Prostate gland (tissue), 2 donors: ENCODE measurements at places on chromosomes 1 and 21. TPM values are rescaled to one million over a fixed set of nuclear protein-coding genes. Genes with fewer than 3 reads are reported as not detected.

The CELA2B gene
- total RNA-seq: not detected

The FCRL5 gene
- not detected for total RNA-seq

The LRRC71 gene
- total RNA-seq: 3.7 TPM

The PLA2G5 gene
- 8.7 TPM for total RNA-seq

The NCF2 gene
- total RNA-seq: 5.6 TPM

DNA sequence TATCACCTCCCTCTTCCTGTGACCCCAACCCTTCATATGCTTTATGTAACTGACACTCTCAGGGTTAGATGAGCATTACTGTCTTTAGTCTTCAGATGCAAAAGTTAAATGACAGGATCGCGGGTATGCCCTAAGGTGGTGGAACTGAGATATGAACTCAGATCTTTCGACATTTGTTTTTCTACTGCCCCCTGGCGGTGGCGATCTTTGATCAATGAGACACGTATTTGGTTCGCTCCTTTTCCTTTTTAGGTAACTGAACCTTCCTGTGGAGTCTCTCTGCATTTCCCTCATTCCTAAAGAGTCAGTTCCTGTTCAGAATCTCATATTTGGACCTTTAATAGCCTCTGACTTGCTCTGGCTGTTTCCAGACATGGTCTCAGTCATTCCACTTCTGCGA is 47.8 kb upstream of the ZP4 start:
- no peak for DNase-seq
- H3K4me3 ChIP-seq: no peak overlapping the region
- H3K27ac ChIP-seq: no peak overlapping the region
- no peaks in the 10 kb centered on the region for H3K4me1 ChIP-seq
- H3K27me3 ChIP-seq: no peaks in the 10 kb centered on the region

DNA sequence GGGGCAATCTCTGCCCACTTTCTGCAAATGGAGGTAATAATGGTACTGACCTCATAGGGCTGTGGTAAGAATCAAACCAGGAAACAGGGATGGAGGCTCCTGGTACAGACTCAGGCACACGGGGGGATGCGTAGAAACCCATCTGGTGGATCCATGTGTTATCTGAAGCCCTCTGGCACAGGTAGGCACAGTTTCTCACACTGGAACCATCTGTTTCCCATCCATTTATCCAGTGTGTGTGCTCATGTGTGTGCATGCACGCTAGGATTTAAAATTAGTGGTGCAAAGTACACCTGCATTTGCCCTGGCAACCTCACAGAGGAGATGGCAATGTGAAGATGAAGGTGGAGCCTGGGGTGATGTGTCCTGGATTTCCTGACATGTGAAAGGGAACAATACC is 103.3 kb downstream of the RAVER2 start:
- H3K27me3 ChIP-seq: no peaks in the 10 kb centered on the region
- H3K4me3 ChIP-seq: no peak overlapping the region
- no peak overlapping the region for H3K27ac ChIP-seq
- no peak for DNase-seq
- H3K36me3 ChIP-seq: no peaks in the 10 kb centered on the region

The IL10 gene
- not detected for total RNA-seq

The ARHGEF16 gene
- total RNA-seq: 25.2 TPM

DNA sequence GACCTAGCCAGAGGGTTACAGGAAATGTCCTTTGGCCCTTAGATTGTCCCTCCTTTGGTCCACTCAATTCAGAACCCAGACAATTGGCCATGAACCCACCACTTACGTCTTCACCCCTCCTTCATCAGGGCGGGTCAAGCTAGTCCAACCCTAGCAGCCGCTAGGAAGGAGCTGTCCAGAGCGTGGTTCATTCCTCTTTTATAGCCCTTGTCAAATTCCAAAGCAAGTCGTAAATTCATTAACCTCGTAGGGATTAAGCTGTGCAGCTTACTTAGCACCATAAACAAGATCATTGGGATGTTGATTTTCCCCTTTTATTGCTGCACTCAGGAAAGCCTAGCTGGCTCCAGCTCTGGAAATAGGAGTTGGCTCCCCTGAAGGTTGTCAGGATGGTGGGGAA is 90.1 kb downstream of the TMEM53 start:
- DNase-seq: peak; percentile 8
- H3K27ac ChIP-seq: no peak overlapping the region
- H3K27me3 ChIP-seq: no peaks in the 10 kb centered on the region
- H3K4me1 ChIP-seq: peaks cover 5% of the 10 kb centered on the region

- no peaks in the 10 kb centered on the region for H3K27me3 ChIP-seq
- H3K4me1 ChIP-seq: no peaks in the 10 kb centered on the region
- no peak for DNase-seq
- H3K4me3 ChIP-seq: no peak overlapping the region
Observed at GRCh38 chr21:25569711-25570110, 37.6 kb downstream of the MRPL39 start.

The TMEM39B gene
- total RNA-seq: 15.4 TPM

DNA sequence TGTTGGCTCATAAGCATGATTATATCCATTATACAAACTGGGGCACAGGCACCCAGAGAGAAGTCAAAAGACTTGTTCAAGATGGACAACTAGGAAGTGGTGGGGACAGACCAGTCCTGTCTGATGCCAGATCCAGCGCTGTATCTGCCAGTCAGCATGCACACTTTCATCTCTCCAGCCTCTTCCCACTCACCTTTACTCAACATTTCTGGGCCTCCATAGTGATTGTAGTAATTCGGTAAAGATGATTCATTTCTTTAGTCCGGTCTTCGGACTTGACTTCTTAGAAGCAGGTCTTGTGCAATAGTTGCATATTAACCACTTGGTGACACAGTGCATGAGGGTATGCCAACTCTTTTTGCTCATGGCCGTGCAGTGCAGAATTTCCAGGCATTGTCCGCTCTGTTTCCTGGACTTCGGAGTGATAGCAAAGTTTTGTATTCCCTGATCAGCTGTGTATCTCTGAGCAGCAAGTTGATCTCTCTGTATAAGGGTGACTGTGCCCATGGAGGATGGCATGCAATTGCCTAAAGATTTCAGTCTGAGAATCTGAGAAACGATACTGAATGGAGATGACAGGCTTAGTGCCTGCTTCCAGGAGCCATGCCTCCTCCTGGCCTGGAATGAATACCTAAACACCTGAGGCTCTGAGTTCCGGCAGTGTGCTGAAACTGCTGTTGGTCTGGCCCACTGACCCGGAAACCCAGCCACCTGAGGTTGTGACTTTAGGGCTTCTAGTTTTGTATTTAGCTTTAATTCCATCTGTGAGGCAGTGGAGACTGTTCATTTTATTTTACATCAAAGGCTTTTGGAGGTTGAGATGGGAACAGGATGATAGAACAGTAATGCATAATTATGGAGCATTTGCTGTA is 39.0 kb downstream of the GALNT2 start:
- H3K27me3 ChIP-seq: no peaks in the 10 kb centered on the region
- H3K27ac ChIP-seq: peak overlapping the region; percentile 60
- H3K4me1 ChIP-seq: peaks cover 13% of the 10 kb centered on the region
- no peaks in the 10 kb centered on the region for H3K36me3 ChIP-seq

The RAB42 gene
- 1.9 TPM for total RNA-seq

GRCh38 chr1:8512504-8512903 is 194.6 kb downstream of the SLC45A1 start:
- DNase-seq: no peak
- H3K27me3 ChIP-seq: no peaks in the 10 kb centered on the region
- H3K4me1 ChIP-seq: peaks cover 8% of the 10 kb centered on the region
- no peak overlapping the region for H3K27ac ChIP-seq

The DENND2D gene
- total RNA-seq: 25.4 TPM

The OR2T2 gene
- total RNA-seq: not detected

The MLLT11 gene
- 0.64 TPM for total RNA-seq

The S100A7 gene
- not detected for total RNA-seq

DNA sequence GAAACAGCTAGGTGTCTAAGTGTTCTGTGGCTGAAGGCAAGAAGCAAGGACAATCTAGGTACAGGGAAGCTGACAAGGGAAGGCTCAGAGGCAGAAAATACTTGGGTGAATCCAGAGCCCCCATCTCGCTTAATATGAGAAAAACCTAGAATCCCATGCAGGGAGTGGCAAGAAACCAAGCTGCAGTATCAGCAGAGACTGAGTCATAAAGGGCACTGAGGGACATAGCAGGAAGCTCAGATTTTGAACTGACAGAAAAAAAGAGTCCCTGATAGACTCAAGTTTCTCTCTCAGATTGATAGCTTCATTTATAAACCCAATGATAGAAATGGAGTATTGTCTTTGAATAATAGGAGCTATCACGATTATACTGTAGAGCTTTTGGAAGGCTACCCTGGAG is 77.3 kb upstream of the KCNJ15 start:
- H3K4me1 ChIP-seq: no peaks in the 10 kb centered on the region
- DNase-seq: no peak
- no peak overlapping the region for H3K27ac ChIP-seq
- H3K4me3 ChIP-seq: no peak overlapping the region
- no peaks in the 10 kb centered on the region for H3K36me3 ChIP-seq

The NEXN gene
- total RNA-seq: 14.1 TPM

GRCh38 chr1:200090252-200091159 is 63.0 kb downstream of the NR5A2 start:
- H3K36me3 ChIP-seq: no peaks in the 10 kb centered on the region
- no peak overlapping the region for H3K4me3 ChIP-seq
- no peak overlapping the region for H3K27ac ChIP-seq
- DNase-seq: no peak

DNA sequence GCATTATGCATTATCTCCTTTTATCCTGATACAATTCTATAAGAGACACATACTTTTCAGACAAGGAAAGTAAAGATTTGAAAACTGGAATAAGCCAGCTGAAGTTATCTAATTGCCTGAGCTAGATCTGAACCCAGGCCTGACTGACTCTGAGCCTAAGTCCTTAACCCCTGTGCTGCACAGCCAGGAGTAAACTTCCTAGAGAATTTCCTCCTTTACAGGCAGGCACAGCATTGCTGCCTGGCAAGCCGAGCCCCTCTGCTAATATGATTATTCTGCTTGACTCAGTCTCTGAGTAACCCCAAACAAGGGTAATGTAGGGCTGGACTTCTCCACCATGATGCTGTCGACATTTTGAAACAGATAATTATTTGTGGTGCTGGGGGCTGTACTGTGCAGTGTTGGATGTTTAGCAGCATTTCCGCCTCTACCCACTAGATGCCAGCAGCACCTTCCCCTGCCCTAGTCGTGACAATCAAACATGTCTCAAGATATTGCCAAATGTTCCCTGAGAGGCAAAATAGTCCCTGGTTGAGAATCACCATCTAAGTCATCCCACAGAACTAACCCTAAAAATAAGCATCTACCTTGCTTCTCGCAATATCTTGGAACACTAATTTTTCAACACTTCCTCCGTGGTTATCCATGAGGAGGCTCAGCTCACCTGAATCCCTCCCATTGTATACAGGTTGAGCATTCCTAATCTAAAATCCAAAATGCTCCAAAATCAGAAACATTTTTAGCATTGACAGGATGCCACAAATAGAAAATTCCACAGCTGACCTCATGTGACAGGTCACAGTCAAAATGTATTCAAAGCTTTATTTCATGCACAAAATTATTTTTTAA is 18.5 kb downstream of the CAMK1G start:
- no peaks in the 10 kb centered on the region for H3K4me1 ChIP-seq
- peak; percentile 22 for DNase-seq
- no peaks in the 10 kb centered on the region for H3K36me3 ChIP-seq
- no peak overlapping the region for H3K4me3 ChIP-seq
- no peaks in the 10 kb centered on the region for H3K27me3 ChIP-seq

GRCh38 chr1:37752213-37752582 is 12.7 kb downstream of the EPHA10 start:
- peak overlapping the region; percentile 27 for H3K4me3 ChIP-seq
- H3K36me3 ChIP-seq: no peaks in the 10 kb centered on the region
- H3K27ac ChIP-seq: no peak overlapping the region
- H3K4me1 ChIP-seq: no peaks in the 10 kb centered on the region
- no peak for DNase-seq

DNA sequence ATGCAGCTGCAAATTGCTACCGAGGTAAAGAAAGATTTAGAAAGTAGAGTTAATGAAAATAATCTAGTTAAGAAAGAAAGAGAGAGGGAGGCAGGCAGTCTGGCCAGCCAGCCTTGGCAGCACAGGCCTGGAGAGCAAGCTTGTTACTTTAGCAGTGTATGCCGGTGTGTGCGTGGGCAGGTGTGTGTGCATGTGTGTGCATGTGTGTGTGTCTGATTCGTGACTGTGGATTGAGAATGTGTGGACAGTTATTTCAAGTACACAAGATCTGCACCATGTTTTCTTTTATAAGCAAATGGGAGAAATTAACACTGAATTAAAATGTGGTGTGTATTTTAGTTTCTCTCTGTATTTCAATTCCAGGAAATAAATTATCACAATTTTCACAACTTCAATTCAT is 211.6 kb downstream of the DSCAM start:
- no peaks in the 10 kb centered on the region for H3K36me3 ChIP-seq
- no peak overlapping the region for H3K4me3 ChIP-seq
- no peaks in the 10 kb centered on the region for H3K4me1 ChIP-seq
- H3K27me3 ChIP-seq: no peaks in the 10 kb centered on the region
- DNase-seq: no peak
- H3K27ac ChIP-seq: no peak overlapping the region

DNA sequence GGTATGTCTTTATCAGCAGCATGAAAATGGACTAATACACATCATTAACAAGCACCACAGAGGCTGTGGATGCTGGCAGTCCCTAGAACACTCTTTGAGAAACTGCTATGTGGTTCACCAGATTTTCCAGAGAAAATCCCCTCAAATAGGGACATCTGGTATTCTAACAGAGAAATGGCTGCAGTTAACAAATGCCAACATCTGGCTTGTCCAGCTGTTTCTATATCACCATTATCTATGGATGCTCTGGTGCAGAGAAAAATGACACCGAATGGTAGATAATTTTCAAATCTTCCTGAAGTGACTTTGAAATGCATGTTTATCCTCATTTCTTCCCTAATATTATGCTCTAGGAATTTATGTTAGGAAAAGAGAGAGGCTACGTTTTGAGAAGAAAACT is 403.5 kb upstream of the PROX1 start:
- no peaks in the 10 kb centered on the region for H3K36me3 ChIP-seq
- no peaks in the 10 kb centered on the region for H3K27me3 ChIP-seq
- H3K27ac ChIP-seq: no peak overlapping the region
- H3K4me3 ChIP-seq: no peak overlapping the region
- no peak for DNase-seq

The PGLYRP4 gene
- not detected for total RNA-seq

- H3K27me3 ChIP-seq: no peaks in the 10 kb centered on the region
- no peaks in the 10 kb centered on the region for H3K36me3 ChIP-seq
- no peaks in the 10 kb centered on the region for H3K4me1 ChIP-seq
Observed at GRCh38 chr1:32736812-32737791, 34.5 kb upstream of the SYNC start.

DNA sequence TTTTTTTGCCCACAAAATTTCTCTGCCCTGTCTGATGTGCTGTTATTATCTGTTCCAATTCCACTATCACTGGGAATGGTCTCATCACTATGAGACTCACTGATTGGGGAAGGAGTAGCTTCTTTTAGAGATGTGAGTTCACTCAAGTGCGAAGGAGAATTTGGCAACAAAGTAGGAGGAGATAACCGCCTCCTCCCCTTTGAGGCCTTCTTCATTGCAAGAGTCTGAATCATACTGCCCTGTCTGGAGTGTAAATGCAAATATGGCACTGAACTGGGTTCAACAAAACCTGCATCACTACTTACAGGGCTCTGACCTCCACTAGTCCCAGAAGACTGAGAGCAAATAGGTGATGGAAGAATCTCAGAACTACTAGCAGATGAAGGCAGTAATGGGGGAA is 83.4 kb downstream of the ASH1L start:
- no peak overlapping the region for H3K4me3 ChIP-seq
- no peaks in the 10 kb centered on the region for H3K27me3 ChIP-seq
- no peaks in the 10 kb centered on the region for H3K36me3 ChIP-seq
- H3K27ac ChIP-seq: no peak overlapping the region
- no peak for DNase-seq
- peaks cover 8% of the 10 kb centered on the region for H3K4me1 ChIP-seq
